ENCODE measurements at places on chromosomes 7 and 10.

- no peak for DNase-seq
These were observed 59.8 kb upstream of the ARHGAP21 start for GRCh38 chr10:24783504-24783903.

- no peak for DNase-seq
These were observed 8.8 kb upstream of the OR6V1 start for GRCh38 chr7:143043391-143043790.

GRCh38 chr10:86306628-86307278, 59.8 kb downstream of the GRID1 start:
- DNase-seq = no peak

GRCh38 chr7:93364806-93365205, 132.6 kb downstream of the VPS50 start:
- no peak for DNase-seq

DNA sequence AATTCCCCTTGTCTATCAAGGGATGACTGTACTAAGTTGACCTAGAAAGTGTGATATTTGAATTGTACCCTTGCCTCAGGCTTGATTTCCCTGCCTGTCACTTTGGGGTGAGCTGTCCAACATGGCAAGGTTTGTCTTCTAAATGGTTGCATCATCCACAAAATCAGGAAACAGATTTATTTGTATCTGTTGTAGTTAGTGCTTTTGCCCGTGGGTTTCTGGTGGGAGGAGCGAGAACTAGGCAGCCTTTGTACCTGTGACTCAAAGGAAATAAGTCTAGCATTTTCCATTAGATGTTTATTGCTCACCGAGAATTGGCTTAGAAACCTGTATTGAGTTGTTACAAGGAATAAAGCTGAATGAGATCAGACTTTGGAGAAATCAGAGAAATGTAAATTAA, 650.8 kb downstream of the LRMDA start:
- no peak for DNase-seq

- no peak for DNase-seq
These were observed 25.3 kb downstream of the CHCHD3 start for GRCh38 chr7:133056370-133057238.

DNA sequence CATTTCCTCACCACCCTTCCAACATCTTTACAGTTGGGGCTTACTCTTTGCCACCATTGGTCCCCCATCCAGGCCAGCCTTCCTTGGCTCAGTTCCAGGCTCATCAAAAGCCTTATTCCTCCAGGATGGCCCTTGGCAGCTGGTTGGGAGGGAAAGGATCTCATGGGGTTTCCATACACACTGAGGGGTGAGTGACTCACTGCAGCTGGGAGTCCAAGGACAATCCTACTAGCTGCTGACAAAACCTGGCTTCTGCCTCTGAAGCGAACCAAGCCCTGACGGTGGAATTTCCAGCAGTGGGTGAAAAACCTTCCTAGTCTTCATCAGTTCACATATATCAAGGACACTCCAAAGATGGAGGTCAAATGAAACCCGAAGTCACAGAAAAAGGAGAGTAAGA, 22.9 kb downstream of the CRHR2 start:
- DNase-seq = no peak

- no peak for DNase-seq
These were observed 131.6 kb downstream of the ITGA8 start for GRCh38 chr10:15588151-15588550.

- no peak for DNase-seq
These were observed 182.0 kb downstream of the REEP3 start for GRCh38 chr10:63703113-63703670.

DNA sequence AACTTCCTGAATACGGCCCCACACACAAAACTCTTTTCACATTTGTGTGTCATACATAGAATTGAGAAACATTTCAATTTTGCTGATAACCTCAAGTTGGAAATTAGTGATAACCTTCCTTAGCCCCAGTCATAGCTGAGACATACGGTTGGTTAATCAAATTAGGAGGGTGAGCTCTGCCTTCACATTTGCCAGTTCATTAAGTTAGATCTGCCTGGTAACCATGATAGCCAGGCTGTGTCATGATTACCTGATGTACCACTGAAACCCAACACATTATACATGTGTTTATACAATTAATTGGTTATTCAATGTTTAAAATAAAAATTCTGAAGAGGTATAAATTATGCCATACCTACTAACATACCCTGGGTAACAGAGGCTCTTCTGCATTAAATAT, 60.8 kb upstream of the RAB11FIP2 start:
- DNase-seq = no peak

DNA sequence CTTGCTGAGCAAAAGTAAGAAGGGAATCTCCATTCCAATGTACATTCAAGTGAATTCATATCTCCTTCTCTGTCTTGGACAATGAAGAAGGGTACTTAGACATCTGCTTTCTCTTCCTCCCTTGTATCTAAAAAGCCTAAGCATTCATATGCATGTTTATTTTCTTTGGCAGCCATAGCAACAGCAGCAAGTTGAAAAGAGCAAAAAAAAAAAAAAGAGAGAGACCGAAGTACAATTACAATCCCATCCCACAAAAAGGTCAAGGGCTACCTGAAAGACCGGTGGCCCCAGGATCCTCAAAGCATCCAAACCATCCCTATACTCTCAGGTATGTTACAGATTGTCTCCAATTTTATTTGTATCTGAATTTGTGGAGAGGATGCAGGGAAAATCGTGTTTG, 4.1 kb downstream of the OR2F1 start:
- no peak for DNase-seq

GRCh38 chr7:14793151-14793550, 109.4 kb downstream of the DGKB start:
- DNase-seq = no peak

GRCh38 chr7:130299866-130300265, 6.9 kb downstream of the CPA4 start:
- no peak for DNase-seq

- peak; percentile 52 for DNase-seq
These were observed 24.4 kb downstream of the GSDME start for GRCh38 chr7:24732646-24733413.

GRCh38 chr7:114622221-114622620, 207.6 kb downstream of the FOXP2 start:
- DNase-seq = no peak

DNA sequence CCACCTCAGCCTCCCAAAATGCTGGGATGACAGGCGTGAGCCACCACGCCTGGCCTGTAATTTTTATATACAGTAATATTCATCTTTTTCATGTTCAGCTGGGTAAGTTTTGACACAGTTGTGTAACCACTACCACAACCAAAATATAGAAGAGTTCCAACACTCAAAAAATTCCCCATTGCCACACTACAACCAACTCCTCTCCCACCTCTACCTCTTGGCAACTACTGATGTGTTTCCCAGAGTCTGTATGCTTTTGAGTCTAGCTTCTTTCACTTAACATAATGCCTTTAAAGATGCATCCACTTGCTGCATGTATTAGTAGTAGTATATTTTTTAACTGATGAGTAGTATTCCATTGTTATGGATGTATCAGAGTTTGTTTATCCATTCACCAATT, 90.7 kb downstream of the SRPK2 start:
- DNase-seq = no peak

DNA sequence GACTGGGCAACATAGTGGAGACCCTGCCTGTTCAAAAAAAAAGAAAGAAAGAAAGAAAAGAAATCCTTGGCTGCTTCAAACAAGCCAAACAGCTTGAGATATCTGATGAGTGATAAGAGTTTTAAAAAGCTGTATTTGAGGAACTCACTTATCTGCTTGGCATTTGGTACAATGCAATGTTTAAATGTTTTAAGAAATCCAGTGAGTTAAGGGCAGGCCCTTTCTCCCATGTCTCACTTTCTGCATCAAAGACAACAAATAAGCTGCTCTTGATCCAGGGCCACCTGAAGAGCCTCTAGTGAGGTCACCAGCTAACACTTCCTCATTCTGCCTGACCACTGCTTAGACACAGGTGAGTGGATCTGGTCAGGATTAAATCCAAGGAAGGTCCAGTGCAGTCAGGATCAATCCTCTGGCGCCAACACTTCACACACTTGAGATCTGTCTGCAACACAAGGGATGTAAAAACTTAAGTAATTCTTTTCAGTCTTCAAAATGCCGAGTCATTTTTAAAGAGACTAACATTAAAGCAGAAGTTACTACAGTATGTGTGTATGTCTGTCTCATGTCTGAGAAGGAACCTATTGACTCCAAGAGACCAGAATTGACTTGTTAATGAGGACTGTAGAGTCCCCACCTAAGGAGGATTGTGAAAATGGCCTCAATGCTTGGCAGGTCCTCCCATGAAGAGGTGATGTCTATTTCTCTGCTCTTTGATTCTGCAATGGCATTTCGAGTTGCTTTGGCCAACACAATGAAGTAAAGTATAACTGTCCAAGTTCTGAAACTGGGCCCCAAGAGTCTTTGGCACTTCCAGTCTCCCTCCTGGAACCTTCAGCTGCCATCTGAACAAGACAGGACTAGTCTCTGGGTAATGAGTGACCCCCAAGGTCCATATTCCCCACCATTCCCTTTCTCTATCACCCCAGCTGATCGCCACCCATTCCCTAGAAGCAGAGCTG, 43.1 kb downstream of the CREB3L2 start:
- no peak for DNase-seq

GRCh38 chr10:131640045-131640644, 260.7 kb upstream of the PPP2R2D start:
- DNase-seq = no peak

DNA sequence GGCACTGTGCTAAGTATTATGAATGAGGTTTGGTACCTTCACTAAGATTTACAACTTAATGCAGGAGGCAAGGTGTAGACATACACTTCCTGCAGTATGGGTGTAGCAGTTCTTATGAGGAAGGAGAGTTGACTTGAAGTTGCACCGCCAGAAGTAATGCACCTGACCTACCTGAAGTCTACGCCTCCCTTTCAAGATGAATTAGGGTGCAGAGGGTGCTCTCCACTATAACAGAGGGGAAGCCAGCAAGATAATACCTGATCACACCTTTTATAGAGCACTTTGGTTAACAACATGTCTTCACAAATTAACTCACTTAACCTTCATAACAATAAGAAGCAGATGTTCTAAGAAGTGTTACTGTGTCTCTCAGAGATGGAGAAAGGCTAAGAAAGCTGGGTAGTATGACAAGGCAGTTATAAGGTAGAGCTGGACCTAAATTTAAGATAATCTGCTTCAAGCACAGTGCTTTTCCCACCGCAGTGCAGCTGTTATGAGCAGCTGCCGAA, 552 bp upstream of the RAB18 start:
- DNase-seq = no peak

DNA sequence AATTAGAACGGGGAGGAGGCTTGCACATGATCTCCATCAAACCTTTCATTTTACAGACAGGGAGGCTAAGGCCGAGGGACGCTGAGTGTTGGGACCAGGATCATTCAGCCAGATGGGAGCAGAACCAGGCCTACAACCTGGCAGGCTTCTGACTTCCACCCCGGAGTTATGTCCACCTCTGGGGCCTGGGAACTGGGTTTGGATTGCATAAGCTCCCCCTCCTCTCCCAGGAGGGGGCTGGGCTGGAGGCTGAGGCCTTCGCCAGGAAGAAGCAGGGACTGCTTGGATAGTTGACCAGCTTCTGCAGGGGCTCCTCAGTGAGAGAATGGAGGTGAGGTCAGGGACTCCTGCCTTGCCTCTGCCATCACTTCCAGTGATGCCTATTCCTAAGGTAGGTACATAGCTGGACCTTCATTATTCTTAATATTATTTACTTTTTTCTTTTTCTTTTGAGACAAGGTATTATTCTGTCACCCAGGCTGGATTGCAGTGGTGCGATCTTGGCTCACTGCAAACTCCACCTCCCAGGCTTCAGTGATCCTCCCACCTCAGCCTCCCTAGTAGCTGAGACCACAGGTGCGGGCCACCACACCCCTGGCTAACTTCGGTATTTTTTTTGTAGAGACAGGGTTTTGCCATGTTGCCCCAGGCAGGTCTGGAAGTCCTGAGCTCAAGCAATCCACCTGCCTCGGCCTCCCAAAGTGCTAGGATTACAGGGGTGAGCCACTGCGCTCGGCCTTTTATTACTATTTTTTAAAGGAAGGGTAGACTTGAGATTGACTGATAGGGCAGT, 1.3 kb downstream of the SNX10 start:
- DNase-seq = no peak

DNA sequence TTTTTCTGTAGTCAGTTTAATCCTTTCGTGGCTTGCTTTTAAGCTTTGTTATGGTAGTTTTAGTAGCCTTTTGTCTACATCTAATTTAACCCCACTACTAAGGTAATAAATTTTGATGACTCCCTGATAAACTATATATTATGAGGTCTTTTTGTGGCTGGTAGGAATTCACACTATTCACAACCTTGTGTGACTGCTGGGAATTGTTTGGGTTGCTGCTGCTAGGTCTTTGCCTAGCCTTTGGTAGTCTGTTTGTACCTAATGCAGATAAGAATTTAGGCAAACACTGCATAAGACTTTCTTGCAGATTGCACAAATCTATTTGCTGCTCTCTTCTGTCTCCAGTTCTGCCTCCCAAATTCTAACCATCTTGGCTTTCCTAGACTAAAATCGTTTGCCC, 58.3 kb downstream of the SHOC2 start:
- DNase-seq = no peak

DNA sequence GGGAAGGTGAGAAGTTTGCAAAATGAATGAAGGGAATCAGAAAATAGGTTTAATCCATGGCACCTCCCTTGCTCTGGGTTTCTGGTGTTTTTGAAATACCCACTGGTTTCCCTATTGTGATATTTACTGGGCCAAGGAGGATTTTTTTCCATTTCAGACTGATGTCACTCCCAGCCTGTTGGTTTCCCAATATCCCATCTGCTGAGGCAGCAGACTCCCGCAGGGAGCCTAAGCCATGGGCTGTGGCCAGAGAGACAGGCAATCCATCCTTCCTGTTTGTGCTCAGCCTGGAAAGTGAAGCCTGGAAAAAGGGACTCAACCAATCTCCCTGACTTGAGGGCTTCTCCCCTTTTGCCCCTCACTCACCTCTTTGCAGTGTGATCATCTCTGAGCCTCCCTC, 22.8 kb downstream of the FAM107B start:
- peak; percentile 72 for DNase-seq

GRCh38 chr10:102299873-102300272, 54.5 kb downstream of the GBF1 start:
- peak; percentile 58 for DNase-seq

- DNase-seq = no peak
These were observed 48.7 kb downstream of the PODXL start for GRCh38 chr7:131507592-131508331.

DNA sequence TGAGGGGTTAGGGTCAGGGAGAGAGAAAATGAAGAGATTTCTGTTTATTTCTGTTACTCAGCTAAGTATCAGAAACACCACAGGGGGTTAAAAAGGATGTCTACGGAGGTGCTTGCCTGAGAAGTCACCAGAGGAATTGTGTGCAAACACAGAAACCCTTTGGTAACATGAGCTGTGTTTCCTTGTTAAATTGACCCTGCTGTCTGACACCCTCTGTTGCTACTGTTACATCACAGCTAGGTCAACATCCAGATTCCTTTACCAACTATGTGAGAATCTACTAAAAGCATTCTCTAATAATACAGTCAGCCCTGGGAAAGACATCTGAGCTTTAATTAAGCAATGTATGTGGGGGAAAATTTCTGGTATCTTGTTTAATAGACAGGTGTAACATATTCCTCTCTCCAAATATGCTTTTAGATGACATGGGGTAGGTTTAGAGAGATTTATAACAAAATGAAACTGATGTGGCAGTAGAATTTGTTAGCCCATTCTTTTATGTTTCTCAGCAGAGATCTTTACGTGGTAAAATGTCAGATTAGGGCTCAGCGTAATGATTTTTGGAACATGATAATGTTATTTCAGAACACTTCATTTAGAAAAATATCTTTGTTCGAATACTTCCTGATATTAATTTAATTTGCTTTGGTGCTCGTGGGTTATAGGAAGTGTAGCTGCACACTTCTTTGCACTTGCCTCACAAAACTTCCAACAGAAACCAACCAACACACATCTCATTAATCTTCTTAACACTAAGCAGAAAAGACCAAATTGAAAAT, 168.0 kb upstream of the AHR start:
- peak; percentile 44 for DNase-seq
